G401 (cell line): ENCODE measurements at places on chromosomes 13 and 19.

DNA sequence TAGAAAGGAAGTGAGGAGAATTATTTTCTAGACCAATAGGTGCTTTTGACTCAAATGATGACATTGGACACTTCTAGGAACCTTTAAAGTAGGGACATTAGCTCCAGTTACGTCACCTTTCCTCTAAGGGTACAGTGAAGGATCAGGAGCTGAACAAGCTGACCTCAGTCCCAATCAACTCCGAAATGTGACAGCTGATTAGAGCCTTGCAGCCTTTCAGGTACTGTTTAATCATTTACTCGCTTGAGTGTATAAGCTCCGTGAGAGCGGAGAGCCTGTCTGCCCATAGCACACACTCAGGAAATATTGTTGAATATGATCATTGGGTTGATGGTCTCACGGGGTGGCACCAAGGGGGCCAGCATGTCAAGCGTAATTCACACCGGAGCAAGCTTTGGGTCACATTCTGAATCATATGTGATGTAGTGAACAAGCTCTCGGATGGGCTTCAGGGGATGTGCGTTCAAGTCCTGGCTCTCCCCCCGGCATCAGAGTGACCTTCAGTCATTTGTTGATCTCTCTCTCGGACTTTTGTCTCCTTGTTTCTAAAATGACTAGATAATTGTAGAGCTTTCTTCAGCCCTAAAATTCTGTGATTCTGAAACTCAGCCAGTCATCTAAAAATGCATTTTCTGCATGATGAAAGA, 141.9 kb downstream of the ZIC5 start:
- DNase-seq, result no peak

- no peak for DNase-seq
Observed at GRCh38 chr13:67515895-67516294, 285.8 kb upstream of the PCDH9 start.

DNA sequence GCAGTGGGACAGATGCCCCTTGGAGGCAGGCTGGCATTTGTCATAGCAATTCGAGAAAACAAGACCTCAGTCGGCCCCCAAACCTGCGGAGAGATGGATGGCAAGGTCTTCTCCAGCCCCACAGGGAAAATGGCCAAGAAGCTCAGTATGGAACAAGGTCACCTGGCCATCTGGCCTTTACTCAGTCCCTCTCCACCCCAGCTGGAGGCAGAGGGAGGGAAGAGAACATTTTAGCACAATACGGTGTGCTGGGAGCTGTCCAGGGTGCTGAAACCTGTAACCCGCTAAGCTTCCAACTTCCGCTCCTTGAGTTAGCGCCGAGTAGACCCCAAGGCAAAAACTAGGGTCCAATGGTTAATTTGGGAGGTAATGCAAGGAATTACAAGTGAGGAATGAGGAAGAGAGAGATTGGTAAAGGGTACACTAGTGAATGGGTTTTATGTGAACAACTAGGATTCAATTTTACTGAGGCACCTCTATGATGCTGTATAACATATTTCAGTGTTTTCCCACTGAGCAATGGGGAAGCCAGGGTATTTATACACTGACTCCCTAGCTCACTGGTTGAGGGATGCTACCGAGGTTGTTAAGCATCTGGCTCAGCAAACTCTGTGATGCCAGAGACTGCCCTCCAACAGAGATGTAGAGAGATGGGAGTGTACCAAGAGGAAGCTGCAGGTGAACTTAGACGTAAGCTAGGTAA, 64.3 kb downstream of the CACNA1A start:
- DNase-seq, result peak; percentile 97

GRCh38 chr13:26326562-26326961, 72.6 kb downstream of the CDK8 start:
- peak; percentile 59 for DNase-seq

DNA sequence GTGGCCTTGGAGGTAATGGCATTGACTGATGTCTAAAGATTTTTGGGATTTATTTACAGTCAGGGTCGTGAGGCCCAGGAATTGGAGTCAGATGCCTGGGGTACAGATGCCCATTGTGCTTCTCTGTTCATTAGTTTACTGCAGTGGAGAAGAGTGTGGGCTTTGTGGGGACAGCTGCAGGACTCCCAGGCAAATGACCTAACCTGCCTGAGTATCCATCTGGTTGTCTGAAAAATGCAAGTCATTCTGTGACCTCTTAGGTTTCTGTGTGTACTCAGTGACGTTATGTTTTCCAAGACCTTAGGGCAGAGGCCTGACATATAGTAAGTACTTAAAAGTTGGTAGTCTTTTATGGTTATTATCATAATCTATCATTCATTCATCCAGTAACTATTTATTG, 60.5 kb downstream of the SPATA13 start:
- no peak for DNase-seq

DNA sequence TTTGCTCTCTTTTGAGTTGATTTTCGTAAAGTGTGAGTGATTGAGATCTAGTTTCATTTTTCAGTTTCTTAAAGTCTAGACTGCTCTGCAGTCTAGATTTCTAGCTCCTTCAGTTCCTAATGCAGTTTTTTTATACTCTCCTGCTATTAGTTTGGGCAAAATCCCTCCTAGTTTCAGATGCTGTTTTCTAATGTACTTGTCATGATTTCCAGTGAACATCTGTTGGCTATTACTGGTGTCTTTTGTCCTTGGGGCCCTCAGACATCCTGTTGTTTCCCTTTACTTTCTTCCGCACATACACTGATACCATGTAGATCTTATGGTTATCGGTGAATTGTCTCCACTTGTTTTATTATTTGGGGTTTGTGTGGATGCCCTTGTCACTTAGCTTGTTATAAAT, 292.1 kb downstream of the TDRD3 start:
- no peak for DNase-seq

DNA sequence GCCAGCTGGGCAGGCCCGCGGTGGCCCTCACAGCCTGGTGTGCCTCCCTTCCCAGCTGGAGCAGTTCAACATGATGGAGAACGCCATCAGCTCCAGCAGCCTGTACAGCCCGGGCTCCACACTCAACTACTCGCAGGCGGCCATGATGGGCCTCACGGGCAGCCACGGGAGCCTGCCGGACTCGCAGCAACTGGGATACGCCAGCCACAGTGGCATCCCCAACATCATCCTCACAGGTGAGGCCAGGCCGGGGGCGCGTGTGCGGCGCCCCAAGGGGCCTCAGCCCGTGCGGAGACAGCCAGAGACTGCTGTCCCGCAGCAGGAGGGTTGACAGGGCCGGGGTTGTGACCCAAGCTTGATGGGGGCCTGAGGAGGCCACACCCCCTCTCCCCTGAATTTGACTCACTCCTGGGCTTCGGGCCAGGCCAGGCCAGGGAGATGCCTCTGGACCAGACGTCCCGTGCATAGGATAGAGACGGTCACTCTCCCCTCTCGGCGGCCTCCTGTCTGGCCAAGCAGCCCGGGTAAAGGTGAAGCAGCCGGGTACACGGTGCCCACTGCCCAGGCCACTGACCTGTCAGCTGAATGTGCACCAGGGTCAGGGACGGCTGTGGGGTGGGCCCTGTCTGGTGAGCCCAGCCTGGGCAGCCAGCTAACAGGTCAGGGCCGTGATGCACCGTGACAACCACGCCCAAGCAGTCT, 15.4 kb downstream of the COMP start:
- no peak for DNase-seq

- peak; percentile 30 for DNase-seq
Observed at GRCh38 chr13:19178901-19179593, 2.6 kb downstream of the TUBA3C start.

GRCh38 chr13:97448503-97449251, 14.7 kb downstream of the RAP2A start:
- no peak for DNase-seq

- peak; percentile 47 for DNase-seq
Observed at GRCh38 chr13:30832845-30833332, 73.2 kb upstream of the MEDAG start.

DNA sequence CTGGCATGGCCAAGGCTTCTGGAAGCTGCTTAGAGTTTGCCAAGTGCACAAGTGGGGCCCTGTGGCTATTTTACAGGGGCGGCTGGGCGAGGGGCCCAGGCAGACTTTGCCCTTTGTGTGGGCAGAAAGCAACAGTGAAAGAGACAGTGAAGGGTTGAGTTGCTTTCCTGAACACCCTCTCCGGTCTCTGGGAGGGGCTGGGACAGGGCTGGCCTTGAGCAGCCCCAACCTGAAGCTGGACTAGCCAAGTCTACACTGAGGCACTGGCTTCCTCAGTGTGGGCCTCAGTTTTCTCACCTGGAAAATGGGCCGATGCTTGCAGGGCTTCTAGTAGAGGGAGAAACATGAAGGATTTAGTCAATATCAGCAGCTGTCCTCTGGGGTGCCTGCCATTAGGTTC, 2.4 kb upstream of the HOMER3 start:
- no peak for DNase-seq

DNA sequence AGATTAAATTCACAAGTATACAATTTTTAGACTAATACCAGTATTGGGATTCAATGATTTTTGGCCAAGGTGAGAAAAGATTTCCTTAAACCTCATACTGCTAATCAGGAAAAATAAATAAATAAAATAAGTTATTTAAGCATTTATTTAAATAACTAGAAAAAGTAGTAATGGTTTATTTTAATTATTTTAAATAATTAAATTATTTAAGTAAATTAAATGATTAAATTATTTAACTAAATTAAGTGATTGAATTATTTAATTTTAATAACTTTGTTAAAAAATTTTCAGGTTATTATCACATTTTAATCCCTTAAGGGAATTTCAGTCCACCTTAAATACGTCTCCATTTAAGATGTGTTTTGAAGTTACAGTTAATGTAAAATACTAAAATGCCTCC, 1831.5 kb upstream of the MIR17HG start:
- DNase-seq, result no peak

DNA sequence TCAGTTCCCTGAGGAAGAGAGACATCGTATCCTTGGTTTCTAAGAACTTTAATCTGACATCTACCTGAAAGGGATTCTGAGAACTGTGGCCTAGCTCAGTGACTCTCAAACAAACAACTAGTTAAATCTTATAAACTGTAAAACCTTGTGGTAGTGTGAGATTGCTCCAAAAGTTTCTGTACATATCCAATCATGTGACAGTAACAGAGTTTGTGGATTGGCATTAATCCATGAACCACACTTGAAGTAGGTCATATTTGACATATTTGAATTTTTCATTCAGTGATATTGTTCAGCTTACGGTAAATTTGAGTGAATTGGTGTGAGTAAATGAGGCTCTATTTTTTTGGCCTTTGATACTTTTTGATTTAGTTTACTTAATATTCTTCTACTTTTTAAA, 15.0 kb downstream of the TDRD3 start:
- no peak for DNase-seq

DNA sequence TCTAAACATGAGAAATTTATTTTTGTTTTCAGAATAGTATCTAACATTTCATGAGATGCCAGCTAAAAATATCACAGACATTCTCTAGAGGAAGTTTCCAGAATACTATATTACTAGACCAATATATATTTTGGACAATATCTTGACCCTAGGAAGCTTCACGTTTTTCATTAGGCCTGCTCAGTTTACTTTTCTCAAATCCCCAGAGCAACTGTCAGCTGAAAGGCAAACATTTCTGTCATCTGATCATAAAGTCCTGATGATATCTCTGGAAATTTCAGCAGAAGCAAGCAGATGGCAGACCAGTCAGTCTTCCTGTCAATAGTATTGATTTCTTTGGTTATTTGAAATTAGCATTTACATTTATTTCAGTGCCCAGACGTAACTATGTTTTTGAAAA, 4.0 kb downstream of the POSTN start:
- no peak for DNase-seq

GRCh38 chr19:44588771-44589112, 24.6 kb upstream of the IGSF23 start:
- no peak for DNase-seq

GRCh38 chr19:27765397-27765796, 1447.6 kb downstream of the UQCRFS1 start:
- DNase-seq, result peak; percentile 32

DNA sequence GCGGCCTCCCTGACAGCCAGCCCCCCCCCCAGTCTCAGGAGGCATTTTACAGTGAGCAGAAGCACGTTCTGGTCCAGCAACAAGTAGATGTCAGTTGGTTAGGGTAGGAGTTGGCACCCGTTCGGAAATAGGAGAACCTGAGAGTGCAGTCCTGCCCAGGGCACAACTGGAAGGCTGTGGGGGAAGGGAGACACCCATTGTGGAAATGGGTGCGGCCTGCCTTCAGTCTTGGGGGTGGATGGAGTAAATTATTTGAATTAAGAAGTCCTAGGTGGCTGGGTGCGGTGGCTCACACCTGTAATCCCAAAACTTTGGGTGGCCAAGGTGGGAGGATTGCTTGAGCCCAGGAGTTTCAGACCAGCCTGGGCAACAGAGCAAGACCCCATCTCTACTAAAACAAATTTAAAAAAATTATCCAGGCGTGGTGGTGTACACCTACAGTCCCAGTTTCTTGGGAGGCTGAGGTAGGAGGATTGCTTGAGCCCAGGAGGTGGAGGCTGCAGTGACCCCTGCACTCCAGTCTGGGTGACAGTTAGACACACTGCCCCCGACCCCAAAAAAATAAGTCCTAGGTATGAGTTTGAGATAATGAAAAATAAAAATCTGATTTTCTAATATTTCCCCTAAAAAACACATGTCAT, 1.2 kb downstream of the CIRBP start:
- no peak for DNase-seq

DNA sequence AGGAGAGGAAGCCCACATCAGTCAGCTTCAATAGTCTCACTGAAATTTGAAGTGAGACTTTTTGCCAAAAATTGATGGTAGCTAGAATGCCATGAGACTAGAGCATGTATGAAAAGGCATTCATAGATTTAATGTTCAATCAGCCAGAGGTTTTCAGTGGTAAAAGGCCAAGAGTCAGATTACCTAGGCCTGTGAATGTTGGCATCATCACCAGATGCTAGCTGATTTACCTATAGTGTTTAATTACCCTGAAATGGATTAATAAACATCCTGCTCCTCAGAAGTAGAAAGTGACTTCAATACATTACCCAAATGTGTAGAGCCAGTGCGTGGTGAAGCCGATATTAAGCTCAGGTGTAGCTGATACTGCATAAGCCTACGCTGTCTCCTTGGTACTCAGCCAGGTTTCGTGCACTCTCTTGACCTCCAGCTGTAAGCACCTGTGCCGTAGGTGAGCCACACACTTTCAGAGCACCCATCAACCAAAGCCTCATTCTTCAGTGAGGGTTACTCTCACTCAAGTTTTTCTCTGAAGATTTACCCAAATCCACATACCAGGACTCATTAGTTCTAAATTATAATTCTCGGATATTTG, 1140.3 kb upstream of the SLC10A2 start:
- no peak for DNase-seq

GRCh38 chr13:74274916-74275315, 140.7 kb upstream of the KLF12 start:
- DNase-seq, result no peak

- DNase-seq, result peak; percentile 30
Observed at GRCh38 chr19:40266912-40267600, 18.1 kb downstream of the AKT2 start.

- peak; percentile 78 for DNase-seq
Observed at GRCh38 chr19:39082745-39083598, 1.2 kb upstream of the ACP7 start.

DNA sequence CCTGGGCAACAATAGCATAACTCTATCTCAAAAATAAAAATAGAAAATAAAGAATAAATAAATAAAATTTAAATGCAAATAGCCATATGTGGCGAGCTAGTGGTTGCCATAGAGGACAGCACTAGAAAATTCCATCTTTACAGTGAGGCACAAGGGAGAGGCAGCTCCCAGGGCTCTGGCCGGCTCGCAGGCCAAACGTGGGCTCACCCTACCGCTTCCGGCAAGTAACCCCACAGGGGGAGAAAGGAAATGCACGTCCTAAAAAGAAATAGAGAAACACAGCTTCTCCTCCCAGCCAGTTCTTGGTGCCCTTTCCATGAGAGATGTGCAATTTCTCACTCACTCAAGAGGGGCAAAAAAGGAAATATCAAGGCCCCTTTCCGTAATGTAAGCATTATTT, 12.4 kb upstream of the GRWD1 start:
- DNase-seq, result no peak
